Stimulated activated CD8-positive, alpha-beta memory T cell treated with anti-CD3 and anti-CD28 coated beads, Interleukin-7, amount 100 ng/mL, for 4 hours (primary cell): ENCODE measurements at places on chromosomes 2 and 18.

DNA sequence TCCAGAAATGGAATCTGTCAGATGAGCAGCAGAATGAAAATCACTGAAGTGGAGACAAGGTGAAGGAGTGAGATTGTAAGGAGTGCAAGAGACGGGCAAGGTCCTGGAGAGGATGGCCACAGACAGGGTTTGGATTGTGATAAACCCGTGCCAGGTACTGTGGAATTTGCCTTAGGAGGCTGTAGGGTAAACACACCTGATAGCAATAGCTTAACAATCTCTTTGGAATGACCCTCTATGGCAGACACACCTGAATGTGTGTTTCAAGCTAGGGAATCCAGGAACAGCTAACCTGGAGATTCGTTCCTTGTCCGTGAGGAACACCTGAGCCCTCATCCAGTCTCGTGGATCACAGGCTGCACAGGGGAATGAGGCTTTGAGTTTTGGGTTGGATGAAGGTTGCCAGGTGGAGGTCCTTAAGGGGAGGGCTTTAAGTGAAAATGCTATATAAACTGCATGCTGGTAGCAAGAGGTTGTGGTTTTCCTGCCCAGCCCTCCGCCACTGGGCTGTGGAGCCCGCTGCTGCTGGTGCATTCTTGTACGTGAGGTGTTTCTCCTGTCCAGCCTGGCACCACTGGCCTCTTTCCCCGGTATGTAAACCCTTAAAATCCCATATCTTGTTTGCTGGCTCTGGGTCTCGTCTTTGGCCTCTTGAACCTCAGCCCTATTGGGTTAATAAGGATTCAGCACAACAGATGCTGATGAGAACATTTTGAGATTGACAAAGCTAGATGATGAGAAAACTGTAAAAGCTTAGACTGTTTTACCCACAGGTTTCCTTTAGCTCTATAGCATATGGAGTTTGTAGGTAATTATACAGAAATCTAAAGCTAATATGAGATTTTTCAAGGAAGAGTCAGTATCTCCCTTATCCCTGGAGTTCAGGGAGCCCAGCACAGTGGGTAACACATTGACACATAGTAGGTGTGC, 117.9 kb downstream of the ARHGAP15 start:
- DNase-seq, result peak; percentile 25

GRCh38 chr2:28956890-28957289, 24.2 kb upstream of the TOGARAM2 start:
- DNase-seq, result no peak

GRCh38 chr18:48928787-48929186, 22.0 kb downstream of the SMAD7 start:
- peak; percentile 71 for DNase-seq

- no peak for DNase-seq
Observed at GRCh38 chr2:237859533-237860272, at the start of gene RAMP1. RAMP1 (plus strand) TSS chr2:237859623; CDS start chr2:237859676, 53 bp downstream.

- DNase-seq, result no peak
Observed at GRCh38 chr18:36099311-36099710, 29.8 kb downstream of the SLC39A6 start.

- DNase-seq, result no peak
Observed at GRCh38 chr2:227876300-227876801, 4.9 kb downstream of the DAW1 start.

- no peak for DNase-seq
Observed at GRCh38 chr2:902584-902983, 48.1 kb upstream of the SNTG2 start.

- DNase-seq, result no peak
Observed at GRCh38 chr2:53629501-53629900, 138.1 kb upstream of the CHAC2 start.

- DNase-seq, result no peak
Observed at GRCh38 chr2:28802975-28803429, 7.6 kb upstream of the SPDYA start.

DNA sequence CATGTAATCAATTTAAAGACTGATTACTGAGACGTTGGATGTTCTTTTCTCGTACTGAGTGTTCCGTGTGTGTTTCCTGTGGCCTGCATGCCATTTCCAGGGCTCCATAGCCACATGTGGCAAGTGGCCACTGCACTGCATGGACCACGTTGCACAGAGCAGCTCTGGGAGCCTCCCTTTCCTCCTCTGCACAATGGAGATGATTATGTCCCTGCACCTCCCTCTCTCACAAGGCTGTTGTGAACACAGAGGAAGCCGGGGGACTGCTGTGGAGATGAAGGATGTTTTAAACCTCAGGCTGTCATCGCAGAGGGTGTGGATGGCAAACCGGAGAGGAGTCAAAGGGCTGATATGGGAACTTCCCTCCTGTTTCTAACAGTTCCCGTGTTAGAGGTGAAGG, 87.7 kb downstream of the TGOLN2 start:
- no peak for DNase-seq

DNA sequence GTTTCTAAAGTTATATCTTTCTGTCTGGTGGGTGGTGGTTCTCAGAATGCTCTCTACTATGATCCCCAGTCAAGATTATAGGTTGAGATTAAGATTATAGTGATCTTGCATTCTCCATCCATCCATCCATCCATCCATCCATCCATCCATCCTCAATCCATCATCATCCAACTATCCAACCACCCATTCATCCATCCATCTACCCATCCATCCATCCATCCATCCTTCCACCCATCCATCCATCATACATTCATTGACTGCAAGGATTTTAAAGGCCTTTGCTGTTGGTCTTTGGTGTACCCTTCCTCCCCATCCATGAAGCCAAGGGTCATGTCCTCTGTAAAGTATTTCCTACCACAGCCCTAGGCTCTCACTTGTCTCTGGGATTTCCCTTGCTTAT, 13.1 kb downstream of the GLI2 start:
- no peak for DNase-seq

GRCh38 chr2:25790074-25790790, 88.1 kb downstream of the ASXL2 start:
- DNase-seq, result no peak

DNA sequence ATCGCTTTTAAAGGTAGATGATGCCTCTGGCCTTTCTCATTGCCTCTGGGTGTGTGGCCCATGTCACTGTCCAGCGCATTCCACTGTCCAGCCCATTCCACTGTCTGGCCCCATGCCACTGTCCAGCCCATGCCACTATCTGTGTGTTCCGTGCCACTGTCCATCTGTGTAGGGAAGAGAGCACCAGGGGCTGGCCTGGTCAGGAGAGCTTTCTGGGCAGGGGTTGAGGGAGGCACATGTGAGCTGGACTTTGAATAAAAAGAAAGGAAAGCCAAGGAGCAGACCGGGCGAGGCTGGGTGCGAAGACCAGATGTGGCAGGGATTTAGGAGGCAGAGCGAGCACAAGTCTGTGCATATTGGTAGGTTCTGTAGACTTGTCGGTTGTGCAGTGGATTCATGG, 236.2 kb downstream of the NEDD4L start:
- DNase-seq, result no peak

DNA sequence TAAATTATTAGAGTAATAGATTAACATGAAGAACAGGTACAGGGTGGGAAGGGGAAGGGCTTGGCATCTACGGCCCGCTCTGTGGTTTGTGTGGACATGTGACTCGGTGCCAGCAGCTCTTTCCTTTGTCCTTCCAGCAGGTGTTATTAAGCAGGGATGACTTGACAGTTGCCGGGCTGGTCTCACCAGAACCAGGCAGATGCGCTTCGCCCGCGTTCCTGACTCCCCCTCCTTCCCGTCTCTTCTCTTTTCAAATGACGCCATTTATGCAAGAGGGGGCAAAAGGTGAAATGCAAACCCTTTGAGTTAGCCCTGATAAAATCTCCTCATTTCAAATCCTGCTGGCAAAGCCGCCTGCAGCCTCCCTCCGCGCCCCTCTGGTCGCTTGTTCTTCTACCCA, 38.9 kb upstream of the MGAT4A start:
- no peak for DNase-seq

GRCh38 chr2:42133771-42134195, 35.4 kb upstream of the EML4 start:
- no peak for DNase-seq
